ENCODE measurements at places on chromosomes 2 and 18.

GRCh38 chr2:112701052-112701451 is 19.8 kb upstream of the NT5DC4 start:
- no peak for DNase-seq
- peak overlapping the region; percentile 24 for H3K4me3 ChIP-seq
- peak overlapping the region; percentile 92 for H3K27ac ChIP-seq
- H3K4me1 ChIP-seq, result peaks cover 45% of the 10 kb centered on the region

DNA sequence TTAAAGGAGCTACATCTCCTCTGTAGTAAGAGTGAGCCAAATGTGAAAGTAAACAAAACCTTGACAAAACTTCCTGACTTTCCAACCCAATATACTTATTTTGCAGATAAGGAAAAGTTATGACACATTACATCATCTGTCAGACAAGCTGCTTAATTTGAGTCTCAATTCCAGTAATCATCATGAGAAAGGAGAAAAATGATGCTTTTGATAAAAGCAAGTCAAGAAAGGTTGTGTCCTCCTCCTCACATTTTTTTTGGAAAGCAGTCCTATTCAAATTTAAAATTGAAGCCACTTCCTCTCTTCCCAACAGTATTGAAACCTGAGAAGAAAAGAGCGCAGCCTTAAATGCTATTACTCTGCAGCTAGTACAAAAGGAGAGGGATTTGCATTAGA is 519.6 kb downstream of the LRP1B start:
- no peak for DNase-seq
- no peaks in the 10 kb centered on the region for H3K36me3 ChIP-seq
- no peaks in the 10 kb centered on the region for H3K27me3 ChIP-seq
- no peaks in the 10 kb centered on the region for H3K4me1 ChIP-seq
- H3K4me3 ChIP-seq, result no peak overlapping the region

DNA sequence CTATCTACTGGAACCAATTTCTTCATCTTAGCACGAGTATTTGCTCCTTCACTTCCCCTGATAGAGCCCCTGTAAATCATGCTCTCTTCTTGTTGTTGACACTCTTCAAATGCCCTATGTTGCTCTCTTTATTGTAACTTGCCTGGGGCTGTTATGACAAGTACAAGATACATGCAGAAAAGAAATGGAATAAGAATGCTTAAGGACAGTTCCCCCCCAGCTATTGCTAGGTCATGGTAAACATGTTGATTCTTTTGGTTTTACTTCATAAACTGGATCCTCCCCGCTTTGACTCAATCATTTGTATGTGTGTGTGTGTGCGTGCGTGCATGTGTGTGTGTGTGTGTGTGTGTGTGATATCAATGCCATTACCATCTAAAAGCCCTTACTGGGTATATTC is 368.5 kb upstream of the CNTNAP5 start:
- H3K27me3 ChIP-seq, result no peaks in the 10 kb centered on the region
- H3K36me3 ChIP-seq, result no peaks in the 10 kb centered on the region
- H3K4me1 ChIP-seq, result no peaks in the 10 kb centered on the region
- no peak overlapping the region for H3K27ac ChIP-seq
- no peak overlapping the region for H3K4me3 ChIP-seq

- H3K36me3 ChIP-seq, result no peaks in the 10 kb centered on the region
- peaks cover under 1% of the 10 kb centered on the region for H3K27me3 ChIP-seq
- H3K4me3 ChIP-seq, result no peak overlapping the region
- DNase-seq, result no peak
- peaks cover 3% of the 10 kb centered on the region for H3K4me1 ChIP-seq
- no peak overlapping the region for H3K27ac ChIP-seq
These were observed 174.2 kb downstream of the PRPF40A start for GRCh38 chr2:152542995-152543481.

DNA sequence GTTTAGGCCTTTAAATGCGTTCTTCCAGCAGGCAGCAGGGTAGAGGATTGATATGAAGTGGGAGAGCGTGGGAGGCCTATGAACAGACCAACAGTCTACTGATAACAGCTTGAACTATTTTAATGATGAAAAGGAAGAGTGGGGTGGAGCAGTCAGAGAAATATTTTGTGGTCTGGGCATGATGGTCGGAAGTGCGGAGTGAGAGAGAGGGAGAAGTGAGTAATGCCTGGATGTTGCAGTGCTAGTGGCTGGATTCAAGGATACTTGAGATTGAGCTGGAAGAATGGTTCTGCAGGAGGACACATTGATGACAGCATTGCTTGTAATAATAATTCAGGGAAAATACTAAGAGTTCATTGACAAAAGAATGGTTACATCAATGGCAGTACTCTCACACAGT is 151.0 kb upstream of the DAPL1 start:
- peaks cover 2% of the 10 kb centered on the region for H3K4me1 ChIP-seq
- H3K27ac ChIP-seq, result no peak overlapping the region
- H3K4me3 ChIP-seq, result no peak overlapping the region

DNA sequence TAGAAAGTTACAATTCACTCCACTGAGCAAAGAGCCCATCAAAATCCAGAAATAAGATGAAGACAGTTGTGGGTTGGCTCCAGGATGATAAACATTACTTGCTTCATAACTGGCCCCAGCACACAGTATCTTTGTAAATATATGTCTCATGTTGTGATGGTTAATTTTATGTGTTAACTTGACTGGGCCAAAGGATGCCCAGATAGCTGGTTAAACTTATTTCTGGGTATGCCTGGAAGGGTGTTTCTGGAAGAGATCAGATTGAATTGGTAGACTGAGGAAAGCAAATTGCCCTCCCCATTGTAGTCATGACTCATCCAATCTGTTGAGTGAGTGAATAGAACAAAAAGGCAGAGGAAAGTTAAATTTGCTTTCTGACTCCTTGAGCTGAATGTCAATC is 373.8 kb downstream of the LNPK start:
- H3K4me1 ChIP-seq, result no peaks in the 10 kb centered on the region
- no peak for DNase-seq
- no peak overlapping the region for H3K27ac ChIP-seq
- no peaks in the 10 kb centered on the region for H3K36me3 ChIP-seq
- peaks cover 2% of the 10 kb centered on the region for H3K27me3 ChIP-seq
- H3K4me3 ChIP-seq, result no peak overlapping the region

- peaks cover 2% of the 10 kb centered on the region for H3K27me3 ChIP-seq
- H3K36me3 ChIP-seq, result peaks cover 2% of the 10 kb centered on the region
- no peak overlapping the region for H3K4me3 ChIP-seq
These were observed 232.8 kb downstream of the PIK3C3 start for GRCh38 chr18:42187611-42188380.
